Anterior cingulate cortex (tissue), 58 donors: ENCODE measurements at places on chromosomes 6 and 20.

GRCh38 chr6:108502832-108503231 lies 57.9 kb upstream of the FOXO3 start:
- no peak for DNase-seq

GRCh38 chr6:113092795-113093194 lies 745.7 kb downstream of the RFPL4B start:
- DNase-seq, result no peak

DNA sequence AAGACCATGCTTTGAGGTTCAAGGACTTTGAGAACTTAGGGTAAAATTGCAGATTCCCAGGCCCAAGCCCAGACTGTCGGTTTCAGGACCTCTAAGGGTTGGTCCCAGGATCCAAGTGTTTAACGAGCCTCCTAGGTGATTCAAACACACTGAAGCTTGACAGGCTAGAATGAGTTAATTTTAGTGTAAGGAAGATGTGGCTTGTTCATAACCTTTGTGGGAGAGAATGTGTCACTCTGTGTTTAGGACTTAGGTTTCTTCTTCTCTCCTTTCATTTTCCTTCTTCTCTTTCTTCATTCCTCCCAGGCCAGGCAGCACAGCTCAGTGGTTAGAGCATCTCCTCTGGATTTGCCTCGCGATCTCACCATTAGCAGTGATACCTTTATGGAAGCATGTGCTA lies 104.8 kb upstream of the KCNG1 start:
- DNase-seq, result no peak

DNA sequence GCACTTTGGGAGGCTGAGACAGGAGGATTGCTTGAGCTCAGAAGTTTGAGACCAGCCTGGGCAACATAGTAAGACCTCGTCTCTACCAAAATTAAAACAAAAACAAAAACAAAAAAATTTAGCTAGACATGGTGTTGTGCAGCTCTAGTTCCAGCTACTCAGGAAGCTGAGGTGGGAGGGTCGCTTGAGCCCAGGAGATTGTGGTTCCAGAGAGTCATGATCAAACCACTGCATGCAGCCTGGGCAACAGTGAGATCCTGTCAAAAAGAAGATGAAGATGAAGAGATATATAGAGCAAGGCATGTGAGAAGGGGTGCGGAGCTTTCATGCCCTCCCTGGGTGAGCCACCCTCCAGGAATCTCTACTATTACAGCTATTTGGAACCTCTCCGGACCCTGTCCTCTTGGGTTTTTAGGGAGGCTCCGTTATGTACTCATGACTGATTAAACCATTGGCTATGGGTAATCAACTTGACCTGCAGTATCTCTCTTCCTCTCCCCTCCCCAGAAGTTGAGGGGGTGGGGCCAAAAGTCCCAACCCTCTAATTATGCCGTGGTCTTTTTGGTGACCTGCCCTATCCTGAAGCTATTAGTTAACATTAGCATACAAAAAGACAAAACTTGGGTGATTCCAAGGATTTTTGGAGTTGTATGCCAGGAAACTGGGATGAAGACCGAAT lies 9.0 kb downstream of the POLH start:
- no peak for DNase-seq

- DNase-seq, result no peak
Measured at GRCh38 chr20:34581341-34582184, 23.0 kb downstream of the MAP1LC3A start.

- DNase-seq, result no peak
Measured at GRCh38 chr6:12605888-12606345, 110.7 kb upstream of the PHACTR1 start.

- no peak for DNase-seq
Measured at GRCh38 chr6:34051331-34051919, 94.5 kb downstream of the GRM4 start.

GRCh38 chr6:53703047-53703446 lies 37.5 kb upstream of the KLHL31 start:
- DNase-seq, result no peak

GRCh38 chr6:113428702-113429101 lies 428.4 kb upstream of the MARCKS start:
- no peak for DNase-seq

GRCh38 chr6:22078802-22079545 lies 217.9 kb downstream of the PRL start:
- DNase-seq, result no peak

GRCh38 chr20:24472426-24472825 lies 3.0 kb downstream of the SYNDIG1 start:
- DNase-seq, result no peak

GRCh38 chr6:97240222-97240621 lies 42.8 kb downstream of the MMS22L start:
- DNase-seq, result no peak

DNA sequence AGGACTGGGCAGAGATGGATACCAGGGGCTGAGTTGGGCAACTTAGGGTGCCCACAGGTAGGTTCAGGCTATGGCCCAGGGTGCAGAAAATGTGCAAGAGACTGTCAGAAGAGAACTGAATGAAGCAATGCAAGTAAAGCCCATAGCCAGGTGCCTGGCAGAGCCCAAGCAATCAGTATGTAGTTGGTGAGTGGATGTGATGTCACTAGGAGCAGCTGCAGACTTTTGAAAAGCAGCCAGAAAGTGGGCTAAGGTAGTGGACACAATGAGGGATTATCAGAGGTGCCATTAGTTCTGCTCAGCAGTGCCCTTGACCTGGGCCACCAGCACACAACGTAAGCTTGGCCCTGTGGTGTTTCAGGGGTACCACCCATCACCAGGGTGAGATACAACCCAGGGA lies 135.3 kb downstream of the SOBP start:
- no peak for DNase-seq

- no peak for DNase-seq
Measured at GRCh38 chr6:93398723-93399122, 20.6 kb downstream of the EPHA7 start.

- DNase-seq, result no peak
Measured at GRCh38 chr20:64058536-64058935, 4.5 kb upstream of the TCEA2 start.

- DNase-seq, result no peak
Measured at GRCh38 chr20:63957690-63958441, 1.6 kb upstream of the UCKL1 start.

- DNase-seq, result peak; percentile 13
Measured at GRCh38 chr6:117547688-117548621, 54.4 kb downstream of the GOPC start.

DNA sequence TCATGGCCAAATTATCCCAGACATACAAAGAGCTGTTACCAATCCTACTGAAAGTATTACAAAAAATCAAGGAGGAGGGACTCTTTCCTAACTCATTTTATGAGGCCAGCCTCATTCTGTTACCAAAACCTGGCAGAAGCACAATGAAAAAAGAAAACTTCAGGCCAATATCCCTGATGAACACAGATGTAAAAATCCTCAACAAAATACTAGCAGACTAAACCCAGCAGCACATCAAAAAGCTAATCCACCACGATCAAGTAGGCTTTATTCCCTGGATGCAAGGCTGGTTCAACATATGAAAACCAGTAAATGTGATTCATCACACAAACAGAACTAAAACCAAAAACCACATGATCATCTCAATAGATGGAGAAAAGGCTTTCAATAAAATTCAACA lies 109.2 kb downstream of the C6orf118 start:
- no peak for DNase-seq

DNA sequence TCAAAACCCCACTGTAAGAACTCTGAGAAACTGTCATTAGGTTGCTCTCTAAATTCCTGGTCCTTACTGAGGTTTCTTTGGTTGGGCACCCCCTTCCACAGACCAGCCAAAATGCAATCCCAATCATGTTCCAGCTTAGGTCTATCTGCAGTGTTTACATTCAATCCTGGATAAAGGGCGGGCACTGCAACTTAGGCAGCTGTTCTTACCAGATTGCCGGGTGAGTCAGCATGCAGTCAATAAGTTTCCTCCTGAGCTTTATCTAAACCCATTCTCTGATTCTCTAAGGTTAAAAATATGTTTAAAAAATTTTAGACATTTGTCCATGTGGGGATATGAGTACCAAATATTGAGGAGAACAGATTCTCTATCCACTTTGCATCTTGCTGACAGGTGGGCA lies 197.8 kb downstream of the HAO1 start:
- no peak for DNase-seq

DNA sequence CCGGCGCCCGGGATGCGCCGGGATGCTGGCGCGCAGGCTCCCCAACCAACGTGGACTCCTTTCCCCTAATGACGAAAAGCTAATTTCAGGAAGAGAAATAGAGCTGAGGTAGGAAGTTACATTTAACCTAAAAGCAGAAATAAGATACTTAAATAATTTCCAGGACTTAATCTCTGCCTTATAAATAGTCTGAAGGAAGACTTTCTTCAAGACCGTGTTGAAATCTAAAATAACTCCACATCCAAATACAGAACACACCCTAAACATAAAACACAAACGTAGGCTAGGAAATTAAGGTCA lies 1.3 kb downstream of the ASF1A start:
- no peak for DNase-seq

DNA sequence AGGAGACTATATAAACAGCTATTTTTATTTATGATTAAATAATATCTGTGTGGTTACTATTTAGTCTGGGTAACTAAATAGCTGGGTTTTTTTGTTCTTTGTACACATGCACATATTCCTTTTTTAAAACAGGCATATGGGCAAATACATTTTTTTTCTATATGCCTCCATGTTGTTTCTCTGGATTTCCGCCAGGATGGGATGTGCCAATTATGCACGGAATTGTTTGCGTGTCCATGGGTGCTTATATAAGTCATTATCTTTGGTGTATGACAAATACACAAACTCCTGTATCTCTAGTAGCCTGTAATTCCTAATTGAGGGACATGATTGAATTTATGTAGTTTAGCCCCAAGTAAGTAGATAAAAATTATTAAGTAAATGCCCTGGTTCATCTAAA lies 226.9 kb downstream of the BCKDHB start:
- no peak for DNase-seq

GRCh38 chr6:75170691-75171560 lies 34.9 kb downstream of the COL12A1 start:
- no peak for DNase-seq

DNA sequence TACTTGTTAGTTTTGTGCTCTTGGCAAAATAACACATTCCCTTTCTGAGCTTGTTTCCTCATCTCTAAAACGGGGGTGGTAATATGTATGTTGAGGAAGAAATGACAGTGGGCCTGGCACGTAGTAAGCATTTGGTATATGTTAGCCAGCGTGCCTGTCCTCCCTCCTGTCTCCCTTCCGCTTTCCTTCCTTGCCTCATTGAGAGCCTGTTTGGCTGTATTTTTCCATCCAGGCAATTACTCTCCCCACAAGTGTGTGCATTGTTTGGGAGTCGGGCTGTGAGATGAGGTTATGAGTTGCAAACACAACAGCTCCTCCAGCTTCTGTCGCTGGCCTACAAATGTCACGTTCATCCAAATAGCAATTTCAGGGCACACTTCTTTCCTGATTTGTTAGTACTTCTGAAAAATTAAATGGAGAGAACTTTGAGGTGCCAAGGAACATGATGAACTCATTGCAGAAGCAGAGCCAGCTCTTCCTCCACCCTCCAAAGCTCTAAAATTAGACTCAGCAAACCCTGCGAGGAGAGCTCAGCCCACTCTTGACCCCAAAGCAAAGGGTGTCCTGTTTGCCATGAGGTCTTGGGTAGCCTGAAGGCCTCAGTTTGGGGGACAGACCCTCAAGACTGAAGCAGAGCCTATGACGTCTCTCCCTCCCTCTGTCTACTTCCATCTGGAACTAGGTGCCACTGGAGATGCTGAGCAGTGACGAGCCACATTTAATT lies 50.7 kb upstream of the TOX2 start:
- DNase-seq, result peak; percentile 37

DNA sequence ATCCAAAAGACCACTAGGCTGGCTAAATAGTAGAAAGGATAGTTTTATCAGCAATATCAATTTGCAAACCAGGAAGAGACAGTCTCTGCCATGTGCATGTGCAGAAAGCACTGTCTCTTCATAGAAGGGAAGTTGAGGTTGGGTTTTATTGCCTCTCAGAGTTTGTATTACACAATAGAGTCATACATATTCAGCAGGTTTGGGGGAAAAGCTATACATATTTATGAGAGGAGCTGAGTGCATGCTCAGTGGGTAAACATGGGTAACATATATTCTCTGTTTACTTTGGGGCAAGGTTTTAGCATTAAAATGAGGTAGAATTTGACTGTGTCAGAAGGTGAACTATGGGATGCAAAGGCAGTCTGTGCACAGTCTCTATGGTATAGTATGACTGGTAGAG lies 14.9 kb downstream of the TMEM170B start:
- no peak for DNase-seq

DNA sequence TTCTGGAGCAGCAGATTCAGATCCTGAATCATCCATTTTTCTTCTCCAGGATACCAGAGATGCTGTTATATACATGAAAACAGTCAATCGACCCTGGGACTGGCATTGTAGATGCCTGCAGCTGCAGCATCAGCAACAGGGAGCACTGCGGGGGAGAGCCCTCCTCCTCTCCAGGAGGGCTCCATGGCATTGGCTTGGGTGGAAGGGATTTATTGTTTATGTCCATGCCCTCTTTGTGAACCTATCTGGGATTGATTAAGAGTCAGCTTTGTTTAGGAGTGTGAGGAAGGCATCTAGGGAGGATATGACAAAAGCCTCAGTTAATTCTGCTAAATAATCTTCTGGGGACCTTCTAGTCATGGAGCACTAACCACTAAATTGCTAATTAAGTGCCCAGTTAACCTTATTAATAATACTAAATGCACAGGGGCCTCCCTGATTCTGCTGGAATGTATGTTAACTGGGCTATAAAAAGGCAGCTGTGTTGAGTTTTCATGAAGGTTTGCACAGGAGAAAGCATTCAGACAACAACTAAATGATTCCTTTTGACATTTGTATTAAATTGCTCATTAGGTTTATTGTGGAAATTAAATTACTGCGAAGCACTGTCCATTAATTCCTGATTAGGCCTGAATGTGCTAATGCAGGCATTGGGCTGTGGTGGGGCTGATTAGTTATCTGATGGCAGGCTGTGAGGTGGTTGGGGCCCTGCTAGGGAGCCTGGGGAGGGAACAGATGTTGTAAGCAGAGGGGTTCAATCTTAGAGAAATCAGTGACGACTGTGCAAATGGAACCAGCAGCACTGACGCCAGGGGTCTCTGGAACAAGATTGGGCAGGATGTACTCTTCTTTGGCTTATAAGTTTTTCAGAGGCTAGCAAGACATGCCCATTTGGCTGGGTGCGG lies 57.6 kb downstream of the IMPG1 start:
- no peak for DNase-seq

DNA sequence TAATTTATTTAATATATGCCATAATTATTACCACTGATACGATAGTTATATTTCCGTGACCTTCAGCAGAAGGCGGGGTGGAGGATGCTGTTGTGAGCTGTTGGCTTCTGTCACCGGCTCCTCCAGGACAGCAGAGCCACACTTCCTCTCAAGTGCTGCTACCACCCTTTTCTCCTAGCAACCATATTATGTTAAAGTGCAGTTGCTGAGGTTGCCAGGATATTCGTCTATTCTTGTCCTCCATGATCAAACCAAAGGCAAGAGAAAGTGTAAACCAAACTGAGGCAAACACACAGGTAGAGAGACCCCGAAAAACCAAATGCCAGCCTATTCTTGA lies 27.8 kb downstream of the RGS17 start:
- DNase-seq, result no peak

DNA sequence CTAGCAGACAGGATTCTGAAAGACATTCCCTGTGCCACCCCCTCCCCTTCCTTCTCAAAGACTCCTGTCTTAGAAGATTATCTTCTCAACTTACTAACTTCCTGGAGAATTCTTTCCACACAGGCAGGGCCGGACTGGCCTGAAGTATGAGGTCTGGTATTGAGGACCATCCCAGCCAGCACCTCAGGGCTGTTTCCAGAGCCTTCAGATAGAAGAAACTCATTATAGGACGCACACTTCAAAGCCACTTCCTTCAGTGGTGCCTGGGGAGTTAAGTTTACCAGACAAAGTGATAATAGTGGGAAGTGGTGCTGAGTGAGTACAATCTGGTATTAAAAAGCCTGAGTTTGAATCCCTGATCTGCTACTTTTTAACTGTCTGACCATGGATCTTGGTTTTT lies 15.6 kb downstream of the KCNS1 start:
- no peak for DNase-seq
